ENCODE measurements at places on chromosomes 16 and 17.

DNA sequence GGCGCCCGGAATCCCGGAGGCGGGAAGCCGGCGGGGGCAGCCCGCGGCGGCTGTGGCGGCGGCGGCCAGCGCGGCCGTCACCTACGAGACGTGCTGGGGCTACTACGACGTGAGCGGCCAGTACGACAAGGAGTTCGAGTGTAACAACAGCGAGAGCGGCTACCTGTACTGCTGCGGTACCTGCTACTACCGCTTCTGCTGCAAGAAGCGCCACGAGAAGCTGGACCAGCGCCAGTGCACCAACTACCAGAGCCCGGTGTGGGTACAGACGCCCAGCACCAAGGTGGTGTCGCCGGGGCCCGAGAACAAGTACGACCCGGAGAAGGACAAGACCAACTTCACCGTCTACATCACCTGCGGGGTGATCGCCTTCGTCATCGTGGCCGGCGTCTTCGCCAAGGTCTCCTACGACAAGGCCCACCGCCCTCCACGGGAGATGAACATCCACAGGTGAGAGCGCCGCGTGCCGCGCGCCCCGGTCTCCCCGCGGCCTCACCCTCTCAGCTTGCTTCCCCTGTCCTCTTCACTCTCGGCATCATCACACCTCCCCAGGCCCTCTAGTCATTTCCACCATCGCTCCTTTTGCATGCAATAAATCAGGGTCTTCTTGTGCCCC, 706 bp downstream of the SHISA6 start:
- no peak for DNase-seq

DNA sequence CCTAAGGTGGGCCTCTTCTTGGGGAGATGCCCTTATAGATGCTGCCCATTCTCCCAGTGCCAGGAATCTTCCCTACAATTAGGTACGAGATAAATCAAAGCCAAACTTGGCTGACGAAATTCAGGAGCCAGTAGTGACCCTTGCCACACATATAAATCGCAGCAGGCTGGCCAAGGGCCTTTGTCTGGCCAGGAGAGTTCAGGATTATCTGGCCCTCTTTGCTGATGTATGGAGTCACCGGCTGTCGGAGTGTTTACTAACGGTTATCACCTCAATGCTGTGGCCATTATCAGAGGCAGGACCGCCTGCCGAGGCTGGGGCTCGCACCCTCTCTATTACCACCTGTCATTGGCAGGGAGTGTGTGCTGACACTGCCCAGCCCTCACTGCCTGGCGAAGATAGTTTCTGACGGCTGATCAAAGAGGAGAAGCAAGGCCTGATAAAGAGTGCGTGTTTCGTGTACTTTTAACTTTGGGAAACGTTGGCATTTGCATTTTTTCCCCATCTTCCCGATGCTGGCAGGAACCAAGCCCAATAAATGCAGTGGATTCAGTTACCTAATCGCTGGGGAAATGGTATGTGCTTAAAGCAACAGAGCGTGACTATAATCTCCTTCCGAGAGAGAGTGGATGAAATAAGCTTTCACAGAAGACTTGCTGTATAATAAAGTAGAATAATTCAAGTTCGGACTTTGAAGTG, 32.8 kb upstream of the TBX2 start:
- DNase-seq: no peak

- no peak for DNase-seq
These were observed 14.2 kb upstream of the CBFB start for GRCh38 chr16:67014634-67015312.

DNA sequence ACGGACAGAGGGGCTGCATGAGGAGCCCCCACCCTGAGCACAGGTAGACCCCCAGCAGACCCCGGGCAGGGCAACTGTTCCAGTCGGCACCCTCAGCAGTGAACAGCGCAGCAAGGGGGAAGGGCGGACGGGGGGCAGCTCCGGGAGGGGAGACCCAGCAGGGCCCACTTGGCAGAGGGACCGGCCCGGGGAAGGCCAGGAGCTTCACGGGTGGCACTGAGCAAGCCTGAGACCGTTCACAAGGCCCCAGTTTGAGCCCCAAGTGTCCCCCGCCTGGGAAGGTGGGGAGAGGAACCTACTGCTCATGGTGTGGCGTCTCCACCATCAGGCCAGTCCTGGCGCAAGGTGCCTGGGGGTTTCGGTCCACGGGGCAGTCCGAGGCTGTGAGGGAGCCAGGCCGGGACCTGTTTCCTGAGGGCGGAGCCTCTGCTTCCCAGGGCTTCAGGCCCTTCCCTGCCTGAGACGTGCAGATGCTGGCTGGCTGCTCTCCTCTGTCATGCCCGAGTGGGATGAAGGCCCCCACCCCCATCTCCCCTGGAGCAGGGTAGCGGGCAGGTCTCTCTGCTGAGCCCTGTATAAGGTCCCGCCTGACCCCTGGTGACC, 54.4 kb upstream of the GNG13 start:
- DNase-seq: no peak

DNA sequence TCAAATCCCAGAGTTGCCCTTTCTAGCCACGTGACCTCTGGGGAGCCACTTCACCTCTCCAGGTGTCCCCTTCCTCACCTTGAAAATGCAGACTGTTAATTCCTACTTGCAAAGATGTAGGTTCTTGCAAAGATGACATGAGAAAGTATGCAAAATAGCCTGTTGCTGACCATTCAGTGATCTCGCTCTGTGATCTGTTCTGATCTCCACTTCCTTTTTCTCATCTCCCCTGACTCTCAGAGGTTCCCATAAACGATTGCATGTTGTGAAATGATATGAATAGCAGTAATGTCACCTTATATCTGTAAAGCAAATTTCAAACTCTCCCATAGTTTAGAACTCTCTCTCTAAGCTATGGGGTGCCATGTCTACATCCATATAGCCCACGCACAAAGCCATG, 182.3 kb downstream of the TMEM132E start:
- peak; percentile 4 for DNase-seq

DNA sequence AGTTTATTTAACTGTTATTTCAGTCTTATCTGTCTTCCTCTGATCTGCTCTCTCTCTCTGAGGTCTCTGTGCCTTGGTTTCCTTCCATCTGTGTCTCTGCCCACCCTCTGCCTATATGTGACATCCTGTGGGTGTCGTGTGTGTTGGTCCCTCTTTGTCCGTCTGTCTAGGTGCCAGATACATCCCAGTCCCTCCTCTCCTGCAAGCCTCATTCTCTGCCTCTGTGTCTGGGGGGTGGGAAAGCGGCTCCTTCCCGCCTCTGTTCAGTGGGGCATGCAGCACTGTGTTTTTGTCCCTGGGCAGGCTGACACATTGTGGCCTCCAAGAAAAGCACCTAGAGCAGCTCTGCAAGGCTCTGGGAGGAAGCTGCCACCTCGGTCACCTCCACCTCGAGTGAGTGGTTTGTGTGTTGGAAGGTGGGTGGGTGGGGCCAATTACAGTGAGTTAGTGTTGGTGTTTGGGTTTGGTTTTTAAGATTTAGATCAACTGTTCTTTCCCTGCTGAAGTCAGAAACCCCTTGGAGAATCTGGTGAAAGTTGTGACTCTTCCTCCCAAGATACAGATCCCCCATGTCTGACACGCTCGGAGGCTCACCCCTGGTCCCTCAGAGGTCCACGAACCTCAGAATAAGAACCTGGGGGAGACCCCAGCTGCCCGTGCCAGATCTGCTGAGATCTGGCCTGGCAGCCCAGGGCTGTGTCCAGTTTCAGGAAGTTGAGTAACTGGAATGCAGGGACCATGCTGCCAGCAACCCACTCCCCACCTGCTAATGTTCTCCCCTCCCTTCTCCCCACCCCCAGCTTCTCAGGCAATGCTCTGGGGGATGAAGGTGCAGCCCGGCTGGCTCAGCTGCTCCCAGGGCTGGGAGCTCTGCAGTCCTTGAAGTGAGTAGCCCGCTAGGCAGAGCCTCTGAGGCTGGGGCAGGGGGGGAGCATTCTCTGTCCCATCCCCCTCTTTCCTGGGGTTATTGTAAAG, 50.9 kb upstream of the CPNE2 start:
- DNase-seq: no peak

GRCh38 chr17:13268791-13269595, 251.2 kb upstream of the ELAC2 start:
- DNase-seq: no peak

DNA sequence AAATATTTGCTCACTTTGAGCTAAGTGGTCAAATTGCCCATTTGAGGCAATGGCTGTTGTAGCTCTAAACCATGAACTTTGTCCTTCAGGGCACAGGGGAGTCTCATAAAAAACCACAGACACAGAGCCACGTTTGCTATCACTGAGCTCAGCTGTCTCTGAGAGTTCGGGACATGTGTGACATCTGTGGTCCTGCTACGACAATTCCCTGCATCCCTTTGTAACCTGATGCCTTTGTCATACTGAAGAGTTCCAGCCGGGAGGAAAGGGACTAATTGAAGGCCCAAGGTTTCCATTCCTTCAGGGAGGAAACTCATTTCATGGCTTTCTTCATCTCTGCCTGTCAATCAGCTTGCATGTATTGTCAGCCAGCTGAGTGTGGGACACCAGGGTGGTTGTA, 599.4 kb upstream of the CDH5 start:
- no peak for DNase-seq

DNA sequence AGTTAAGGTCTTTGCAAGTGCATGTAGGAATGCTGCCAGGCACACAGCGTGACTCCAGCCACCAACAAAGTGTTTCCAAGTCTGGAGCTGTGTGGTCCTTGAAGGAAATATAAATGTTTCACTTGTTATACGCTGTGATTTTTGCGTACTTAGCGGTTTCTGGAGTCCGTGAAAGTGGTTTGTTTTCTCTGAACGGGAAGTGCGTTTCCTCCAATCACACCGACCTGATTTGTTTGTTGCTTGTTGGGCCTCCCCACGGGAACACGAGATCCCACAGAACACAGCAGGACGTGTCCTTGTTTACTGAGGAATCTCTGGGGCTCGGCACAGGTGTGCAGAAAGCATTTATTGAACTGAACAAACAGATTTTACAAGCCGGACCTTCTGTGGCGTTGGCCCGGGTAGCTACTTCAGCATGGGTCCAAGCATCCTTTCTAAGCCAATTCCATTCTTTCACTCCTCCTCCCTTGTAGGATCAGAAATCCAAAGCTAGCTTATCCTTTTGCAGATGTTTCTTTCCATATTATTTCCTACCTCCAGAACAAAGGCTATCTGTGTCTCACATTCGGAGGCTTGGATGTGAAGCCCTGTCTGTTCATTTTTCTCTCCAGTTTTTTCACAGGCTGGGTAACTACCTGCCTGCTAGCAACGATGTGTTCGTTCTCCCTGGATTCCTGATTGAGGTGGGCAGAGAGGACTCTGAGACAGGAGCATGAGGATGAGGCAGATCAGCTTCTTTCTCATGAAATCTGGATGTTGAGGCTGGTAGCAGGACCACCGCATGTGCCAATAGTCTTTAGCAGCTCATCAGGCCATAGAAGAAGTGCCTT, 44.6 kb downstream of the ABAT start:
- DNase-seq: no peak

DNA sequence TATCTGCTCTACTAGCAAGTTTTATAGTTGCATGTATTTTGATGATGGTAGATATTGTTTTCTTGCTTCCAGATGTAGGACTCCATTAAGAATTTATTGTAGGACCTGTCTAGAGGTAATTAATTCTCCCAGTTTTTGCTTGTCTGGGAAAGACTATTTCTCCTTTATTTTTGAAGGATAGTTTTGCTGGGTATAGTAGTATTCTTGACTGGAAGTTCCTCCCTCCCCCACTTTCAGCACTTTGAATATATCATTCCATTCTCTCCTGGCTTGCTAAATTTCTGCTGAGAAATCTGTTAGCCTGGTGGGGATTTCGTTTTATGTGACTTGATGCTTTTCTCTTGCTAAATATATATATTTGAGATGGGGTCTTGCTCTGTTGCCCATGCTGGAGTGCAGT, 8.0 kb upstream of the PHB1 start:
- DNase-seq: no peak

DNA sequence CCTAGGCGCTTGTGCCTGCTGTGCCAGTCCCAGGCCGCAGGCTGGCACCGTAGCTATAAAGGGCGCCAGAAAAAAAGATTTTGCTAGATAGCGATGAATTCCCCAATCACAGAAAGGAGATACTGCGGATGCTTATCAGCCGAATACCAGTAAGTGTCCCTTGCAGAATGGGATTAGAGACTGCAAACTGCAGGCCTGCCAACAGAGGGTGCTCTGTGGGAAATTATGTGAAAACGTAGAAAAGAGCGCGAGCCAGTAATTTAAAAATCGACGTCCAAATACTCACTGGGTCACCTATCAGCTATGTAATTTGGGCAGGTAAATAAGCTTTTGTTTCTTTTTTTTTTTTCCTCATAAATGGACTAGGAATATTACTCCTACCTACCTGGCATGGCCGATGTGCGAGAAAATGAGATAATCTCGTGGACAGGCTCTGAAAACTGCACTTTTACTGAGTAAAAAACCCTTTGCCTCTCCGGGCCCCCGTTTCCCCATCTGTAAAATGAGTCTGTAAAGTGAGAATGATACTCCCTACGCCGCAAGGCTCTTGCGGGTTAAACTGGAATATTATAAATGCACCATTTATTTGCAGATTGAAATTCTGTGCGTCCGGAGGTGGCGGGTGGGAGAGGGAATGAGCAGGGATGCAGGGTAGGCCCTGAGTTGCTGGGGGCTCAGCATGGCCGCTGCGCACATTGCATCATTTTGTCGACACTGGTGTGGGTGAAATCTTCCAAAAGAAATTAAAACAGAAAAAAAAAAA, 1.2 kb upstream of the COG1 start:
- peak; percentile 91 for DNase-seq

DNA sequence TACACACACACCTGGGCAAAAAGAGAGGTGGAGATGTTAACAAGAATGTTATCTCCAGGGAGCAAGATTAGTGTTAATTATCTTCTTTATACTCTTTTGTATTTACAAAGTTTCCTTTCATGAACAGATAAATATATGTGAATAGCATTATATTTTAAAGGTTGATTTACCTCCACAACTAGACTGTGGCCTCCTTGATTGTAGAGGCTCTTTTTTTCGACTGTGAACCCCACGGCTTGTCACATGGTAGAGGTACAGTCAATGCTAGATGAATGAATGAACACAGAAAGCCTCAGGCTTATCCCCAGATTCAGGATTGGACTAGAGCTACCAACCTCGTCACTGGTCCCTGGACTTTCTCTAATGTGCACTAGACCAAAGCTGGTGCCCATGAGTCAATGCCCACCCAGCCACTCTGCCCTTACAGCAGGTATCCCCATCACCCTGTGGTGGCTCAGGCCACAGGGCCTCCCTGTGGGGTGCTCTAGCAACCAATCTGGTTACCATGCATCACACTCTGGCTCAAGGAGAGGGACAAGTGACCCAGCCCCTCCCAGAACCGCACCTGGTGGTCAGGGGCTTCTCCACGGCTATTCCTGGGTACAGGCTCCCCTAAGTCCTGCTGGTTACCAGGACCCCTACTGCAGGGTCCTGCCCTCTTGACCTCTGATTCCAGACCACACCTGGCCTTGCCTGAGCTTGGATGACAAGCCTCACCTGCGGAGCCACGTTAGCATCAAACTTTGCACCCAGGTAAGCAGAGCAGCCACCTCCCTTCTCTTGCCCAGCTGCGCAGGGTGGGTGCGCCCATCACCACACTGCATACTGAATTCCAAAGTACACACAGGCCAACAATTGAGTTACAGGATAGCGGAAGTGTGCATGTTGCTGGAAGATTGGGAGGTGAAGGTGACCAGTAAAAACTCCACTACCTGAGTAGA, 101.0 kb downstream of the CDYL2 start:
- DNase-seq: no peak

All from AML-193 (cell line).